T-helper 9 cell (primary cell): ENCODE measurements at places on chromosomes 16 and 17.

GRCh38 chr17:76949913-76950695 lies 81.9 kb downstream of the MGAT5B start:
- no peak for DNase-seq

- no peak for DNase-seq
Observed at GRCh38 chr17:50763716-50764475, 3.4 kb downstream of the ANKRD40CL start.

GRCh38 chr17:7435676-7436555 lies 681 bp downstream of the TMEM102 start:
- peak; percentile 46 for DNase-seq

GRCh38 chr16:56198755-56199114 lies 7.4 kb downstream of the GNAO1 start:
- DNase-seq, result no peak

GRCh38 chr16:85940214-85940613 lies 41.3 kb downstream of the IRF8 start:
- DNase-seq, result no peak

GRCh38 chr17:31902693-31903092 lies 1.2 kb upstream of the UTP6 start:
- no peak for DNase-seq

GRCh38 chr17:2061441-2061958 lies 6.6 kb downstream of the HIC1 start:
- no peak for DNase-seq

- DNase-seq, result no peak
Observed at GRCh38 chr17:7018331-7018964, 4.4 kb upstream of the BCL6B start.

DNA sequence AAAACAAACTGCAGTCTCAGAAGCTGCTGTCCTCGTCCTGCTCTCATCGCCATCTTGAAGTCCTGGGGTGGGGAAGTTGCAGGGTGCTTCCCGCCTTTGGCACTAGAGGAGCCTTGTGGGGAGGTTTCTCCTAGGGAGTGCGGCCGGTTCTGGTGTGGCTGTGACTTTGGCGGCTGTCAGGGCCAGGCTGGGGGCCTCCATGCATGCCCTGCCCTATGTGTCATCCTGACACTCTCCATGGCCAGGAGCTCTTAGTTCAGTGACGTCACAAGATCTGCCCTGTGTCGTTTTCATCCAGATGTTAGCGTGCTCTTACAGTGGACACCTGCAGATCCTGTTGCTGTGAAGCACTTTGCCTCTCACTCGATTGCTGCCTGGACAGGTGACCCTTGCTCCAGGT lies 49.6 kb downstream of the PLD6 start:
- DNase-seq, result no peak

GRCh38 chr17:72700226-72700625 lies 392.3 kb downstream of the SLC39A11 start:
- DNase-seq, result no peak

- DNase-seq, result no peak
Observed at GRCh38 chr17:19718041-19718612, 1.7 kb upstream of the SLC47A2 start.

DNA sequence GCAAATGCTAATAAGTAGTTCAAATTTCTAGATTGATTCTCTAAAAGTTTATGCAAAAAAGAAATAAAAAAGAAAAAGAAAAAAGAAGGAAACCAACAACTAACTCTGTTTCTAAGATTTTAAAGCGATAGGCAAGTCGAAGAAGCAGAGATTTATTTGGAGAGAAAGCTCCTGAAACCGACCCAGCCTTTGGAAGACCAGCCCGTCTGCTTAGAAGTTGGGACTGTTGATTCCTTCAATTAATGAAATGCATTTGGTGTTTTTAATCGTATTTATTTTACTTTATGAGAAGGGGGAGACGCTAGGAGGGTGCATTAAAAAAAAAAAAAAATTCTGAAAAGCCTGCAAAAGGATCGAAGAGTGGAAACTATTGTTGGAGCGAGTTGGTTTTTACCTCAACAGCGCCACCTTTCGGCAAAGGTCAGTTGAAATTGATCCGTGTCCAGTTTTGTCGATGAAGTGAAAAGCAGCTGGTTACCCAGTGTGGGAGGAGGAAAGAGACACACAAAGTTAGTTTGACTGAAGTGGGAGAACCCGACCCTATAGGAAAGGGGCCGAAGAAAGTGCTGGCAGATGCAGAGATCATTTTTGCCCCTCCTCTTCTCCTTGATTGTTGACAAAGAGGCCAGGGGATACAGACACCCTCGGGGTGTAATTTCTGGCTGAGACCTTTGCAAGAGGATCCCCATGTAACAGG lies 1.5 kb upstream of the MAF start:
- DNase-seq, result peak; percentile 94

- no peak for DNase-seq
Observed at GRCh38 chr16:12252616-12253015, 276.1 kb downstream of the SNX29 start.

DNA sequence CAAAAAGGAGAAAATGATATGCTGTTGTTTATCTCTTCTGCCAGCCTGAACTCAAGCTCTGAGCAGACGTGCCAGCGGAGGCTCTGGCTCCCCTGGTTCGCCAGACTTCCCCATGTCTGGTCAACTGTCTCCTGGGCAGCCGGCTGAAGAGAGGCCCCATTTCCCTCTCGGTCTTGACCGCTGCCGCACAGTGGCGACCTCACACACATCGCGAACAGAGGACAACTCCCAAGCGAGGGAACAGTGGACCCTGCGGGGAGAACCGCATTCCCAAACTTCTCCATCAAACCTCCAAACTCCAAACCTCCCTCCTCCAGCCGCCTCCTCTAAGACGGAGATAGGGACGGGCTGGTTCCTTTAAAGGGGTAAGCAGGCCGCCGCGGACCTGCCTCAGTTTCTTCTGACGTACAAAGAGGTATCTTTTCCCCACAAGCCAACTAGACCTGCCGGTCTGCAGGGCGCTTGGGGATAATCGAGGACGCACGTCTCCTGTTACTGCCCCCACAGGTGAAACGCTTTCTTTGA lies 24.9 kb upstream of the RFFL start:
- DNase-seq, result peak; percentile 3

DNA sequence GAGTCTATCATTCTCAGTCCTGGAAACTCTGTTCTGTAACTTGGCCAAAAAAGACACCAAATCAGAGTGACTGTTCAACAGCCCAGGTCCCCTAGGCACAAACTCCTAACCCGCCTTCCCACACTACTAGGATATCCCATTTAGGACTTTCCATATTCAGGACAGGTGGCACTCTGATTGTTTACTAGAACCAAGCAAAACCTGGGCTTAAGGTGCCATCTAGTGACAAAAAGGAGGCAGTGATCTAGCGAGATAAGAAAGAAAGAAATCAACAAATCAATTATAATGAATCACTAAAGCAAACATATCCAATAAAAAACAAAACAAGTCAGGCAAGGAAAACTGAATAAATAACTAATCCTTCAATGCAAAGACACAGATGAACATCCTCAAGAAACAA lies 203.9 kb downstream of the CEP112 start:
- no peak for DNase-seq

DNA sequence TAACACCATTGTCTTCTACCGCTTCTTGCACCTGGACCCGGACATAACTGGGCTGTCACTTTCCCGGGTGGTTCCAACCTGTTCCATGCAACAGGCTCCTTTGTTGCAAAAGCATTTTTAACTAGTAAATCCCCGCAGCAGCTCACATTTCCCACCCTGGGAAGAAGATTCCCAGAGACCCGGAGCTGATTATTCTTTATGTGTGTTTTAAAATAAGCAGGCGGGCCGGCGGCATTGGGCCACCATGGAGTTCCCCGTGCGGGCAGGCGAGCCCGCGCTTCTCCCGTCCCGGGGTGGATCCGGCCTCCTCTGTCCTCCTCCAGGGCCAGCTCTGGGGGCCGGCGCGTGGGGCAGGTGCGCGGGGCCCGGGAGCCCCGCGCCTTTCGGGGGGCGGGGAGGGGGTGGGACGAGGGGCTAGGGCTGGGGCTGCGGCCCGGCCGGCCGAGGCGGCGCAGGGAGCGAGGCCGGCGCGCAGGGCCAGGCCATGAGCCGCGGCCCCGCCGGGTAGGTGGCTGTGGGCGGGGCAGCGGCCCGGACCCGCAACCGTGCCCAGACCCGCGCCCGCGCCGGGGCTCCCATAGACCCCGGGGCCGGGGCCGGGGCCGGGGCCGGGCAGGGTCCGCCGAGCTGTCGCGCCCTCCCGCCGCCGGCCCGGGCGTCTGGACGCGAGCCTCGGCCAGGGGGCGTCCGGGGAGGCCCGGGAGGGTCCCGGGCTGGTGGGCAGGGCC lies 1.7 kb downstream of the CRAMP1 start:
- DNase-seq, result no peak

- no peak for DNase-seq
Observed at GRCh38 chr16:4800290-4801041, 2.0 kb downstream of the ROGDI start.

DNA sequence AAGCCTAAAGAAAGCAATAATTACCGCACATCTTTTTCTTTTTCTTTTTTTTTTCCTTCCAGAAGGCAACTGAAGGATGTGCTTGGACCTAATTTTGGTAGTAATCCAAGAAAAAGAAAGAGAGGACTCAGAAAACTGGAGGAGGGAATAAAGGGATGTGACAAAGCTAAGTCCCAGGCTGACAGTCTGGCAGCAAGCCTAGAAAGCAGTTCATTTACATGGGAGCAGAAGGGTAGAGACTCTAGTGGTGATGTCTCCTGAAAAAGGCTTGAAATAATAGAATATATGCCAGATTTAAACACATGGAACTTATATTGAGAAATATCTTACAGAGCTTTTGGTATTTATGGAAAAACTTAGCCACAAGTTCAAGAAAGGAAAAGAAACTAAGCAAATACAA lies 101.0 kb upstream of the SHISA6 start:
- no peak for DNase-seq

GRCh38 chr16:78635807-78636206 lies 536.4 kb downstream of the WWOX start:
- DNase-seq, result no peak

DNA sequence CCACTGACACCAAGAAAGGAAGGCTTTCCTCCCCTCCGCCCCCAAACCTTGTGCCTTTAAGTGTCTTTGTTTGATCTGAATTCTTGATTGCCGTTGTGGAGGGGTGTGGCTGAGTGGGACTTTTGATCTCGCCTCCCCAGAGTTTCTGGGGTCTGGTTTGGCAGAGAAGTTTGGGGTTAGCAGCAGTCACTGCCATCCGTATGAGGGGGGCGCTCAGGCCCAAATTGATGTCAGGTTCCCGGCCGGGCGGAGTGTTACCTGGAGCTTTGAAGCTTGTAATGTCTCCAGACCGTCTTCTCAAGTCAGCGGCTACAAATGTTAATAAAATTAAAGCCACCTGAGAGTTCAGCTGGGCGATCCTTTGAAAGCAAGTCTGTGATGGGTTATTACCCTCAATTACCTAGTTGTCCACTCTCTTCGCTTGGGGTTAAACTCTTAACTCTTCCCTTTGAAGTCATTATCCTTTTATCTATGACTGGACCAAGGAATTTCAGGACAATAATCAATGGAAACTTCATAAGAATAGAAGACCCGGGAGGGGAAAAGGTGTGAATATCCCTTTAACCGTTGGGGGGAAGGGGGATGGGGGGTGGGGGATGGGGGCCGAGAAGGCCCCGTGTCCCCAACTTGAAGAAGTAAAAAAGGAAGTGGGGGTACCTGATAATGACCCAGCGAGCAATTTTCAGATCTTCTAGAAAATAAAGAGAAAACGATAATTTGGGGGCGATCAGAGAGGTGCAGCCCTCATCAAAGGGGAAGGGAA lies 31.8 kb upstream of the AXIN2 start:
- DNase-seq, result no peak

- DNase-seq, result no peak
Observed at GRCh38 chr17:48835971-48836370, 5.1 kb downstream of the CALCOCO2 start.

DNA sequence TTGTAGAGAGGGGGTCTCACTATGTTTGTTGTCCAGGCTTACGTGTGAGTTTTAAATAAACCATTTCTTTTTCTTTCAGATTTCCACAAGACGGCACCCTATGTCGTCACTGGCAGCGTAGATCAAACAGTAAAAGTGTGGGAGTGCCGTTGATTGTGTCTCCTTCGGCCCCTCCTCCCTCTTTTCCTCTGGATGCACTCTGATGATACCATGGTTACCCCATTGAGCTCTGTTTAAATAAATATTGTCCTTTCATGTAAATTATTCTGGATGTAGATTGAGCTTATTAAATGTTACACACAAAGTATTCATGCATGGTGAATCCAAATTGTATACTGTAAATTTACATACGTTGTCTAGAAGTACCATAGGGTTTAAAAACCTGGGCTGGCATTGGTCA lies 29.9 kb downstream of the CLUH start:
- no peak for DNase-seq

DNA sequence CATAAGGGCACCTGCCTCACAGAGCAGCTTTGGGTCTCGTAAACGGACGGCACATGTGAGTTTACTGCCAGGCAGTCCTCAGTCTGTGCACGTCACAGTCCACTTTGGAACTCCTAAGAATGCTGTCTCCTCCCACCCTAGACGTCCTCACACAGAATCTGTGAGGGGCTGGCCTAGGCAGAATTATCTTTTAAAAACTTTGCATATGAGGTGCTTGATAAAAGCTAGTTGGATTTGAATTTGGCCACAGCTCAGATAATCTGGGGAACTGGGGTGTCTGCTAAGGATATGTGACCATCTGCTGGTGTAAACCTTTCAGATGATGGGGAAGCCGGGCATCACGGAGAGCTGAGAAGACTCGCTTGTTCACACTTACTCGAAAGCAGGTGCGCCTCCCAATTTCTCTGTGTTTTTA lies 64.4 kb downstream of the METRNL start:
- no peak for DNase-seq

GRCh38 chr17:13362341-13363122 lies 239.2 kb downstream of the HS3ST3A1 start:
- no peak for DNase-seq

GRCh38 chr17:47872651-47873161 lies 21.7 kb upstream of the SP6 start:
- DNase-seq, result no peak

- DNase-seq, result no peak
Observed at GRCh38 chr16:65769055-65769465, 597.4 kb upstream of the CDH5 start.

DNA sequence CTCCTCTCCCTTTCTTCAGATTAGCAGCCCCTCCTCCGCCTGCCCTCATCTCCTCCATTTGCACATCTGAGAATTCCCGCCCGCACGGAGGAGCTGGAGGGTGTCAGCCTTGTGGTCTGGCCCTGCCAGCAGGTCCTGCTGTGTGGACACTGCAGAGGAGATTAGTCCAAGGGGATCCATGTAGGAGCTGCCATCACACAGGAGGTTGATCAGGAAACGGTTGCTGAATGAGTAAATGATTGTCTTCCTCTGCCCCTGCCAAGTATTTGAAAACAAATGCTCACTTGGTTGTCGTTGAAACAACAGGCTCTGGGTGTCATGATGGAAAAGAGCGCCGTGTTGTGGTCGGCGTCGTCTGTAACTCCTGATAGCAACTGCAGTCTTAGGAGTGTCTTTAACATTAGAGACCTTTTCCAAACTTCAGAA lies 63.8 kb upstream of the CHMP6 start:
- no peak for DNase-seq

- peak; percentile 35 for DNase-seq
Observed at GRCh38 chr16:11742093-11742535, 543 bp downstream of the TXNDC11 start.

- DNase-seq, result no peak
Observed at GRCh38 chr17:73985466-73986015, 217.9 kb upstream of the RPL38 start.

- no peak for DNase-seq
Observed at GRCh38 chr17:6568184-6568758, 11.9 kb upstream of the PITPNM3 start.
